Lung (tissue), 17 donors: ENCODE measurements at places on chromosomes 3 and 15.
A peak's percentile ranks its signal among the peaks of the same experiment; 100 is the strongest.

- DNase-seq, result no peak
Measured at GRCh38 chr3:46699676-46700523, 1.3 kb upstream of the TMIE start.

DNA sequence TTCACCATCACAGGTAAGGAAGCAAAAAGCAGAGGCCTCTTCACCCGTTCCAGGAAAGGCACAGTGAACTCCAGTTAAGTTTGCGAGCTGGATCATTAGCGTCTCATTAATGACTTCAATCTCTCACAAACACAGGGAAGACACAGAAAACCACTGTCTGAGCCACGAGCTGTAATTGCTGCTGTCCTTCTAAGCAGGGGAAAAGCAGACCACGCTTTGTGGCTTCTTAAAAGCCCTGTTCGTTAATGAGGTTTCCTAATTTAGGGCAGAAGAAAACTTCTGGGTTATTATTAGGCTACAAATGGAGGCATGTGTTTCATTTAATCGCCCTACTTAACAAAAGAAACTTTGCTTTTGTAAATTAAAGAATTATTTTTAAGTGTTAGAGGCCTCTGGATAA is 50.6 kb upstream of the FAM174B start:
- no peak for DNase-seq

DNA sequence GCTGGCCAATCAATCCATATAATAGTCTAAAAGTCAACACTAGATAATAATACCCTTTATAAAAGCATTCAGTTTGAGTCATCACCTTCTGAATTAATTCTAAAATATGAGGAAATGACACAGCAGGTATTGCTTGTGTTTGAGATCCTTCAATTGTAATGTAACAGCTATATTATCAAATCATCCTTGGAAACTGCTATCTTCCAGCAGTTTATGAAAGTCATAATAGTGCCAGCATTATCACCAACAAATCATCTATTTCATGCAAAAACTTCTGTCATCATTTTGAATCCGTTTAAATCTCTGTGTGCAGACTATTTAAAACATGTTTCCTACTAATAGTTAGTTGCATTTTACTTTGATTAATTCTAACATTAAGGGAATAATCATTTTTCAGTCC is 468.7 kb downstream of the CADM2 start:
- DNase-seq, result no peak

DNA sequence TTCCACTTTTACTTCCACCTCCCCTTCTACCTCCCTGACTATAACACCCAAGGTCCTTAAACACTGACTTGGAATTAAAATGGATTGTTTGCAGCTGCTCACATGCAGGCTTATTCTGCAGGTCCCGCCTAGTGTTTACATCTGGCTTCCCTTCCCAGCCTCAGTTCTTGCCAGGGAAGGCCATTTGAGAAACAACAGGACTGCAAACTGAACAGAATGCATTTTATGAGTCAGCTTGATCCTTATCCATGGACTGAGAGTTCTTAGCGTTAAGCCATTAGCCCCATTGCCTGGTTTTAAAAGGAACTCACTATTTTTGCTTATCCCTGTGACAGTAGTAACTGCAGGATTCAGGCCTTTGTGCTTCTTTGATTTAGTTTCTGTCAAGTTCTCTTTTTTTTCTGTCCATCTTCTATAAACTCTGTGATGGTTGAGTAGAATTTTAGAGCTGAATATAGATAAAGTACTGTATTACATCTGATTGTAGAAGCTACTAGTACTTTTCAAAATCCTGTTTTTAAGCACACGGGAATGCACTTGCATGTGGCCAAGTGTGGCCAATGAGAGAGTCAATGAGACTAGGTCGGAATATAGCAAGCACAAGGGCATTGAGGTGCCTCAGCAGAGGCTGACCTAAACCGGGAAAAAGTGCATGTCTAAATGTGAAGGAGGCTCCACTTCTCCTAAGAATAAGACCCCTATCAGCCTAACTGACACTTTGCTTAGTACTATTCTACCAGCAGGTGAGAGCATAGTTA is 106.4 kb downstream of the TUSC7 start:
- peak; percentile 82 for DNase-seq

DNA sequence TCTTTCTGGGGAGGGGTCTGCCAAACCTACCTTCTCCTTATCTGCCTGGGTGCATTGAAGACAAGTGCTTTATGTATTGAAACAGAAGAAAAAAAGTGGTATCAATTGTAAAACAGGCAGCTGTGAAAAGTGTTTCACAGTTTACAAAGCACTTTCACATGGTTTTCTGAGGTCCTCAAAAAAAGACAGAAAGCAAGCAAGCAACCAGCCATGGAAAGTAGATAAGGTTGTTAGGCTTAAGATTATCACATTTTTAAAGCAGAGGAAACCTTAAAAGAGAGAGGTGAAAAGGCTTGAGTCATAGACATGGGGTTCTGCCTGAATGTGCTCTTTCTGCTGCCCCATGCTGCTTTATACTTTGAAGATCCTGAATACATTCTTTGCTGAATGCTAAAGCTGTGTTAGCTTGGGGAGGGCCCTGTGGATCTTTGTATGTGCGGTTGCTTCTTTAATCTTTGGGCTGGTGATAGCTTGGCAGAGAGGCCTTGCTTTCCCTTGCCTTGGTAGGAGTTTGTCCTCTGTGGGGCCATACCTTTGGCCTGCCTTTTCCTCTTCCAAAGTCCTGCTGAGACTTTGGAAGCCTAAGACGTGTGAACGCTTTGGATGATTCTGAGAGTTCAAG is 2.6 kb downstream of the SMAD3 start:
- DNase-seq, result no peak

- no peak for DNase-seq
Measured at GRCh38 chr3:170128259-170128976, 53.1 kb downstream of the PHC3 start.

DNA sequence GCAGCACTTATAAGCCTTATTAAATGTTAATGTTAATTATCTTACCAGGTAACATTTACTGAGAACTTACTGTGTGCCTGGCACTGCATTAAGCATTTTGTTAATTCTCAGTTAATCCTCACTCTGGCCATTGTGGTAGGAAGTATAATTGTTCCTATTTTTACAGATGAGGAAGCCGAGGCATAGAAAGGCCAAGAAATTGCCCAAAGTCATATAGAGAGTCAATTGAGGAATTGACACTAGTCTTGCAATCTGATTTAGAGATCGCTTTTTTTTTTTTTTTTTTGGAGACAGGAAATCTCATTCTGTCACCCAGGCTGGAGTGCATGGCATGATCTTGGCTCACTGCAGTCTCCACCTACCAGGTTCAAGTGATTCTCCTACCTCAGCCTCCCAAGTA is 132.6 kb upstream of the PROK2 start:
- DNase-seq, result no peak

- no peak for DNase-seq
Measured at GRCh38 chr3:30632065-30632464, 25.7 kb downstream of the TGFBR2 start.
